ENCODE measurements at places on chromosomes 16 and 17. TPM values are rescaled to one million over a fixed set of nuclear protein-coding genes. Genes with fewer than 3 reads are reported as not detected.

Gene PLXDC1
- total RNA-seq, result 7.2 TPM

Gene ERCC4
- 10.1 TPM for total RNA-seq

Gene AHSP
- not detected for total RNA-seq

Gene TRIM72
- total RNA-seq, result 0.05 TPM

Gene MYH1
- total RNA-seq, result not detected

Gene ARL5C
- total RNA-seq, result 0.15 TPM

Gene CDT1
- 137 TPM for total RNA-seq

Gene KRT39
- not detected for total RNA-seq

Gene MARCHF10
- total RNA-seq, result not detected

Gene MMP28
- not detected for total RNA-seq

- no peak for DNase-seq
These were observed 70.1 kb downstream of the OMG start for GRCh38 chr17:31226950-31227349.

DNA sequence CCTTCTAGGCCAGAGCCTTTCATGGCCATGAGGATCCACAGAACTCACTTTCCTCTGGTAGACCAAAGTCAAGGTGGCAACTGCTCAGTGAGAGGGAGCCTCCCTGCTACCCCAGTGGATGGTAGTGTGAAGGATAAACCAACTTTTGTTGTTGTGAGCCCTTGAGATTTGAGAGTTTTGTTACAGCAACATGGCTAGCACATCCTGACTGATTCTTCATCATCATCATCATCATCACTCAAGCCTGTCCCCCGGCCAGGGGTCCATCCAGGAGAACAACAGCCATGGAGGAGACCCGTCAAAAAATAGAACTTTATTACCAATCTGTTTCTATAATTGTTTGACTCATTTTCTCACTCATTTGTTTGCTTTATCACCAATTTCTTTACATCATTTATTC lies 23.7 kb downstream of the RAI1 start:
- DNase-seq, result no peak

GRCh38 chr17:74631468-74632450 lies 8.2 kb upstream of the CD300E start:
- DNase-seq, result no peak

GRCh38 chr16:50731130-50731988 lies 10.5 kb upstream of the CYLD start:
- no peak for DNase-seq

- DNase-seq, result peak; percentile 67
These were observed at the start of gene NOL3 for GRCh38 chr16:67170168-67170948. NOL3 (plus strand) TSS chr16:67170538.

DNA sequence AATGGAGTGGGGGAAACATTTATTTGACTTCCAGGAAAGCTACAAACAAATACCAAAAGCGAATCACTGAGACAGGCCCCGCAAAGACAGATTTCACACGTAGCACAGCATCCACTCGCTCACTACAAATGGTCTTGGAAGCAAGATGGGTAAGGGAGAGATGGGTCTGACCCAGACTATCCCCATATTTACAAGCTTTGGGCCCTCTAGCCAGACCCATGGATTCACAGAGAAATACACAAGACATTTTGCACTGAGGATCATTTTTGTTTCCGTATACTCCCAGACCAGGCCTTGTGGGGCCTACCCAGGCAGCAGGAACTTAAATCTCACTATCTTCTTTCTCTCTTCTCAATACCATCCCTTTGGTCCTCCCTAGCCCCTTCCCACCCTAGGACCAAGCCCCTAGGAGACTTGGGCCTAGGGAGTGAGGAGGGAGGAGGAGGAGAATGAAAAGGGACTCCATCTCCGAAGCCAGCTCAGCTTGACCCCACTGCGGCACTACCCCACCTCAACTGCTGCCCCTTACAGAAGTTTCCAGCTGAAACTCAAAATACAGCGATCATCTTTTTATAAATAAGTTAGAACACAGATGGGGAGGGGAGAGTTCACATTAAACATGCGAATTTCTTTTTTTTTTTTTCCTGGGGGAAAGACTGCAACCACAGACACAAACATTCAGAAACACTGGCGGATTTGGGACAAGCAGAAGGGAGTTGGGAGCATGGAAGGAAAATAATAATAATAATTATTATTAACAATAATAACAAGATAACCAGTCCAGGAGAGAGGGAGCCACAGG lies 1.4 kb upstream of the HOXB3 start:
- no peak for DNase-seq

DNA sequence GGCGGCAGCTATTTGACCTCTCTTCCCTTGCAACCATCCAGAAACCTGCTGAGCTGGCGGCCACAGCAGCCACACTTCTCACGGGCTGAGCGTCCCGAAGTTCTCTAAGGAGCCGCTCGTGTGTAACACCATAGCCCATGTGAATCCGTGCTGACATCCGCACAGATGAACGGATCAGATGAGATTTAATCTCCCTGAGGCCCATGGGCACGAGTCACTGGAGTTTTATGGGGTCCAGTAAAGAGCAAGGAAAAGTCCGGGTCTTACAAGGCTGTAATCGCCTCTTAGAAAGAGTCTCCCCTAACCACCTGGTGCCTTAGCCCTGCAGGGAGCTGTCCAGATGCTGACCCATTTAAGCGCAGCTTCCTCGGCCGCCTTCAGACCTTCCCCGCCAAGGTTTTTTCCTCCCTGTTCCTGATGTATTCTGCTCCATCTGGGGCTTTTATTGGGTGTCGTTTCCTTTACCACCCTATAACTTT lies 5.5 kb upstream of the CACNG5 start:
- peak; percentile 33 for DNase-seq

DNA sequence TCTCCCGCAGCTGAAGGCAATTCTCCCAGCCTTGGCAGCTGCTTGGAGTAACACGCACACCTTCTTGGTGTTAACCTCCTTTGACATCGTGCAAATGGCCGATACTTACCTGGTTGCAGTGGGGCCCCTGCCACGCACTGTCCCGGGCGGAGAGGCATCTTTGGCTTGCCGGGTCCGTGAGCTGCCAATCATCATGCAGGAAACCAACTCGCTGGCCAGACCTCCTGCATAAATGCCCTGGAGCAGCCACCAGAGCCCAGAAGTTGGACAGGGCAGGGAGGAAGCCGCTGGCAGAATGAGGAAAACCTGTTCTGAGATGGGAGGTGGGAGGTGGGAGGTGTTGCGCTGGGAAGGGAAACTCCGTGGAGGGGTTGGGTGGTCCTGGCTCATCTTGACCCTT lies 41.7 kb upstream of the CREBBP start:
- DNase-seq, result no peak

DNA sequence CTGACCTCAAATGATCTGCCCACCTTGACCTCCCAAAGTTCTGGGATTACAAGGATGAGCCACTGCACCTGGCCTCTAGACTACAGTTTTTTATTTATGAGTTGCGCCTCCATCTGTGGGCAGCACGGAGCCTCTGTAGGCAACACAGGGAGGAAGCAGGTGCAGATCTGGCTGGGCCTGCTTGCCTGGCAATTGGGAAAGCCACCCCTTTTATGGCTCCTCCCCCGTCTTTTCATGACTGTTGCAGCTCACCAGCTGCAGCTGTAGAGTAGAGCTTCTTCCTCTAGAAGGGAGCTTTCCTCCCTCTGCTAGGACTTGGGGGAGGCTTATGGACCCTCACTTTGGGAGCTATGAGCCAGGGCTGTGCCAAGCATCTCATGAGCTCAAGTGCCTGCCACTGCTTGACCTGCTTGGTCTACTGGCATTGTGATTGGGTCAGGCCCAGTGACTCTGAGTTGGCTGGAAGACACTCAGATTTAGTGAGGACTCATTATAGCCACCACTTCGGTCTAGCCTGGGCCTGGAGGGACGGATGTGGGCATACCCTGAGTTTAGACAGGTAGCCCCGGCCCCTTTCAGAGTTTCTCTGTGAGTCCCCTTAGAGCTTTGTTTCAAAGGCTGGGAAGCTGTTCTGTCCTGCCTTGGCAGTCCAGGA lies 6.9 kb upstream of the SLC7A6 start:
- DNase-seq, result no peak

GRCh38 chr17:33982909-33983308 lies 272.2 kb upstream of the CCL2 start:
- no peak for DNase-seq

GRCh38 chr17:76270770-76271668 lies 5.9 kb downstream of the UBALD2 start:
- peak; percentile 38 for DNase-seq

DNA sequence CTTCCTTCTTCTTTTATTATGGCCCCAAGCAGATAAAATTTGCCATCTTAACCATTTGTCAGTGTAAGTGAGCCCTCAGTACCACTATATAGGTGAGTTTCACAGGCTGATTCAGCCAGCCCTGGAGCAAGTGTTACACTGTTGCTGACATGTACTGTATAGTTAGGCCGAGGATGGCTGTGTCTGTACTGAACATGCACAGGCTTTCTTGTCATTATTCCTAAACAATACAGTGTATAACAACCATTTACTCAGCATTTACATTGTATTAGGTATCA lies 53.7 kb downstream of the AMFR start:
- no peak for DNase-seq

DNA sequence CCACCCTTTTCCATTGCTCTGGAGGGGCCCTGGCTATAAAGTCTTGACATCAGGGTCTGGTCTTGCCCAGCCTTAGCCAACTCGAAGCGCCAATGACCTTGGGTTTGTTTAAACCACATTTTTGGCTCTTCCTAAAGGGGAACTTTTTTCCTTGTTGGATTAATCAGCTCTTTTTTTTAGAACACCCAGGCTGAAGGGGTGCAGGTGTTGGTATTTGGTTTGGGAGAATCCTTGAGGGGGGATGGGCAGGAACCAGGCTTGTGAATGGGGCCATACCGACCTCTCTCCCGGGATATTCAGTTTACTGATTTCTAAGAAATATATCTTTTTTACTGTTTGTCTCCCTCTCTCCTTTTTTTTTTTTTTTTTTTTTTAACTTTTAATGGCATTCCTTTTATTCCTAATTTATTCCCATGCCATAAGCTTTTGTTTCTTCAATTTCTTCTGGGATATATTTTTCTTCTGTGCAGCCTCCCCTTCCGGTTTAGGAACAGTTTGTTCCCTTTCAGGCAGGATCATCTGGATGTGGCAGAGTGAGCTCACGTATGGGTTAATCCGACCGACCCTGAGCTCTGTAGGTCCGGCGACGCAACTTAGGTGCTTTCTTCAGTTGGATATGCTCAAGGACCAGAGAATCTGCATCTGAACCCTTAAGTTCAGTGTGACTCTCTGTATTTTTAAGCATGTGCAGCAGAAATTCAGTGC lies 129.5 kb downstream of the ABCC6 start:
- no peak for DNase-seq

DNA sequence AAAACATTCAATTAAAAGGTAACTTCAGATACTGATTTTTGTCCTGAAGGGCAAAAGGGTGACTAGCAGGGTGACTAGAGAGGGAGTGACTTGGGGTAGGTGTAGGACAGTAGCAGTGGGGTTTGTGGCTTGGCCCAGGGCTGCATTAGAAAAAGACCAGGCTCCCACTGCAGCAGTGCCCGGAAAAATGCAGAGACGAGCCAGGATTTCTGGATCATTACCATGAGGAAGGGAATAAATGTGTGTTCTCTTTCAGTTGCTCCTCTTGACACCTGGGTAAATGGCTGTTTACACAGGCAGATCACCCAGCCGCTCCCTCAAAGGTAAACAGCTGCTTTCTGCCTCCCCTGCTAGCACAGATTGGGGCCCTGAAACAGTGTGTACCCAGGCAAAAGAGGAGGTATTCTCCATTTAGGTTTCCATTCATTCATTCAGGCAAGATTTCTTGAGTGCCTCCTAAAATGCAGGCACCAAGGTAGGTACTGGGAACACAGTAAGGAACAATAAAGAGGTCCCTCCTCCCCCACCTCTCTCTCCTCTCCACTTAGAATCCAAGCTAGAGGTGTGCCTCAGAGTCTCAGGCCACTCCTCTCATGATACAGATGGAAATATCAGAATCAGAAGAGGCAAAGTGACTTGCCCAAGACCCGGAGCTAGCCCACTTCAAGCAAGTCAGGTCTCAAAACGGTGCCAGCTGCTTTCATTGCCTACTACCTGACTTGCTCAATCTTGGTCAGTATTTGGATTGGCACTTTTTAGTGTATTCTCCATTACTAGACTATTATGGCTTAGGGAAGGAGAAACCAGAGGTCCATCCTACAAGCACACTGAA lies 15.2 kb upstream of the TOX3 start:
- no peak for DNase-seq

DNA sequence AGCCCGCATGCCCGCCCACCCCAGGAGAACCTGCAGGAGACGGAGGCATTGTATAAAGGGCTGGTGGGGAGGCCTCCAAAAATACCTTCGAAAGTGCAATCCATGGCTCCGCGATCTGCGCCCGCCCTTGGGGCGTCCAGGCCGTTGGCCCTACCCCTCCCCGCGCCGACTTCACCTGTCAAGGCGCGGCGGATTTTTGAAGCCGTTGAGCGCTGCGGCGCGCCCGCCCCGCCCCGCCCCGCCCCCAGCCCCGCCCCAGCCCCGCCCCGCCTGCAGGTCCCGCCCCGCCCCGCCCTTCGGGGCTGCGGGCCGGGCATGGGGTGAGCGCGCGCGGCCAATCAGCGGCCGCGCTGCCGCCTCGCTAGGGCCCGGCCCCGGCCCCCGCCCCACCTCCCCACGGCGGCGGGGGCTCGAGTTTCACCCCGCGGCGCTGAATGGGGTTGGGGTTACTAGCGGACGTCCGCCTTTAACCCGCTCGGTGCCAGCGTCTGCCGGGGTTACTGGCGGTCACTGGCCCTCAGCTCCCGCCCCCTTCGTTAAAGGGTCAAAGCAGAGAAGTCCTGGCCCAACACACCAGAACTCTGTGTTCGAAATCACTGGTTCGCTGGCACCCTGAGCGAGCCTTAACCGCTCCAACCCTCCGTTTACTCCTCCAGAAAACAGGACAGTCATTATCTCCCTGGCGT lies 13.2 kb downstream of the SREBF1 start:
- peak; percentile 90 for DNase-seq

GRCh38 chr17:30957741-30958140 lies 13.1 kb upstream of the RNF135 start:
- DNase-seq, result no peak

DNA sequence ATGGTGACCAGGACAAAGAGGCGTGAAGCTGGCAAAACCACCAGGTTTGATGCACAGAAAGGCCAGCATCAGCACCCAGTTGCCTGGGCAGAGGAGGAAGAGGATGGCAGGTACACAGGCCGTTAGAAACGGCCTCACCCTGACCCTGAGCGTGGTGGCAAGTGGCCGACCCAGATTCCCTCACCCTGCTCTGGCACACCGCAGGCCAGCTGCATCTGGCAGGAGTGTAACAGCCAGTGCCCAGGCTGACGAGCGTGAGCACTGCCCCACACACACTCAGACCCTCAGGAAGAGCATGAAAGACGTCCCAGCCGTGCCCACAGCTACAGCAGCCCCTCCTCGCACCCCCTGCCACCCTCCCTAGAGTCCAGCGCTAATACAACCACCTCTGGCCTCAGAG lies 82.0 kb downstream of the ANKRD11 start:
- DNase-seq, result no peak

Data from activated CD4-positive, alpha-beta memory T cell treated with anti-CD3 and anti-CD28 coated beads, Interleukin-2, amount 10 ng/mL, durations not matched to agents 7 days and 5 days (primary cell).